Neural crest cell (in vitro differentiated cells): ENCODE measurements at places on chromosomes 12 and 14.
A peak's percentile ranks its signal among the peaks of the same experiment; 100 is the strongest.

DNA sequence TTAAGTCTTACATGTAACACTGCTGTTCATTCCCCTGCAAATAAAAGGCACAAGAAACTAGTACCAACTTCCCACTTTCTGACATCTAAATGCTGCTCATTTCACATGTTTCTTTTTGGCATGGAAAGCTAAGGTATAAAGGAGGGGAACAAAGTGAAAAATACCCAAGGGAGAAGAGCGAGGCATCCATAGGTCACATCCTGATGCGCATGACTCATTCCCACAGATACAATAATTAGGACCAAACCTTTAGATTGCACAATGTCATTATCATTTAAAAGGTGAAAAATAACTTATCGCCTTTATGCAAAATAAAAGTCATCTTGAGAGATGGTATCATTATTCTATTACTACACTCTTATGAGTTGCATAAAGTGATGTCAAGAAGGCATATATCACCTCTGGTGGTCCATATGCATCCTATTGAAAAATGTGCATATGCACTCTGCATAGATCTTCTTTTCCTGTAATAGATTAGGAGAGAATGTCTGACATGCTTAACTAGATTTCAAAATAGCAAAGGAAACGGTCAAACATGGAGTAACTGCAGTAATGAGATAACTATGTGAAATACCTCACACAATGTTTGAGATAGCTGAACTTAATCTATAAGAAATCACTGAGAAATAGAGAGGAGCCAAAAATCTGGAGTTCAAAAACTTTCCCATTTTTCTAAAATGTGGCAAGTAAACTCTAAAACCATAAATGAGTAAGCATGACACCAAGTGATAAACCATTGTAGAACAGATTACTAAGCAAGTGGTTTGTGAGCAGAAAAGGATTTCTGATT, 382.5 kb upstream of the TMTC1 start:
- DNase-seq: no peak

DNA sequence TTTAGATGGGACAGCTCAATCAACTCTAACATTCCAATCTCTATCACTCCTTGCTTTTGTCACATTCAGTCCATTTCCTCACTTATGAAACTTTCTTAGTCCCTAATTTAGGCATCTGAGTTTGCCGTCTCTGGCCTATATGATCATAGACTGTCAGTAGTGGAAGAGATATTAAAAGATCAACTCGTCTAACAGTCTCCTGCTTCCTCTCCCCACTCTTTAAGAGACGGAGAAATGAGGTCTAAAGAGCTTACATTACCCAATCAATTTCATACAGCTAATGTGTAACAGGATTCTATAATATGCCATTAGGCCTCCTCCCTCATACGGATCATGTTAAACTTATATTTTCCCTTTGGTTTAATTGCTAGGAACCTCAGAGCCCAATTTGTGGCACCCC, 6.5 kb upstream of the ATP23 start:
- no peak for DNase-seq

GRCh38 chr12:27779416-27779919, 565 bp upstream of the KLHL42 start:
- DNase-seq: no peak

DNA sequence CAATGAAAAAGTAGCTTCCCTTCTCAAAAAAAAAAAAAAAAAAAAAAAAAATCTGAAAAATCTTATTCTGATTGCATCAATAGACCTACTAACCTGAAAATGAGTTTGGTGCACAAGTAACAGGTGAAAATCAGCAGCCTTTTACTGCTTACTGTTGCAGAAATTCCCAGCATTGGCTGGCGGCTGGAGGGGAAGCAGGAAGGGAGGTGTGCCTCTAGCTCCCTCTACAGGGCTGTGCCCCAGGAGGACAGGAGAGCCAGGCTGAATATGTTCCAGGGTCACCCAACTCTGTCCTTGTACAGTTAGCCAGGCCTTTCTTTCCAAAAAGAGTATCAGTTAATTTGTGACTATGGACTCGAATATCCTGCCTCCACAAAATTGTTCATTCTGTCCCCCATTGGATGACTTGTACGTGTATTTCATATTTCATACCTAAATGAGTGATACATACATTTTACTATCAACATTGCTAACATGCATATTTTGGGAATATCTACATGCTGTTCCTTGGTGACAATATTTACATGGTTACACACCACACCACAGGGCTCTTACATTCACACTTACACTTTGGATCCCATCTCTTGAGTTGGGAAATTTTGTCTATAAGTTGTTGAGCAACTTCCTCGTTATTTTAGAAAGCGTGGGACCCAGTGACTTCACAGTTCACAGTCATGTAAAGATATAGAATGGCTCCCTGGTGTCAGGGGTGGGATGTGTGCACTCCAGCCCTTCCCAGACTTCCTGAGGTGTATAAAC, 124.8 kb downstream of the SAMD4A start:
- DNase-seq: peak; percentile 71

GRCh38 chr12:27334042-27334720, 1.5 kb downstream of the BMAL2 start:
- no peak for DNase-seq

DNA sequence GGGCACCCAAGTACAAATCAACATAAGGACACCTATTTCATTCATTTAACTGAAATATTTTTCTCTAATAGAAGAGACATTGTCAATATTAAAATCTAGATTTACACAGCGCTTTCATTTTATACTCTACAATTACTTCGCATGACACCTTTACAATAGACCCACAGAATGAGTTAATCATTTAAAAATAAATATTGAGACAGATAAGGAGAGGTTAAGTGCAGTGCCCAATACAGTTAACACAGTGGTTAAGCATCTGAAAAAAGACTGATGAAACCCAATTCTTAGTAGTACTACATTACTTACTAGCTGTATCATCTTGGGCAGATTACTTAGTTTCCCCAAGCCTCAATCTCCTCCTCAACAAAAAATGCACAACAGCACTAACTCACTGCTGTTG, 116.2 kb downstream of the DENND5B start:
- no peak for DNase-seq

DNA sequence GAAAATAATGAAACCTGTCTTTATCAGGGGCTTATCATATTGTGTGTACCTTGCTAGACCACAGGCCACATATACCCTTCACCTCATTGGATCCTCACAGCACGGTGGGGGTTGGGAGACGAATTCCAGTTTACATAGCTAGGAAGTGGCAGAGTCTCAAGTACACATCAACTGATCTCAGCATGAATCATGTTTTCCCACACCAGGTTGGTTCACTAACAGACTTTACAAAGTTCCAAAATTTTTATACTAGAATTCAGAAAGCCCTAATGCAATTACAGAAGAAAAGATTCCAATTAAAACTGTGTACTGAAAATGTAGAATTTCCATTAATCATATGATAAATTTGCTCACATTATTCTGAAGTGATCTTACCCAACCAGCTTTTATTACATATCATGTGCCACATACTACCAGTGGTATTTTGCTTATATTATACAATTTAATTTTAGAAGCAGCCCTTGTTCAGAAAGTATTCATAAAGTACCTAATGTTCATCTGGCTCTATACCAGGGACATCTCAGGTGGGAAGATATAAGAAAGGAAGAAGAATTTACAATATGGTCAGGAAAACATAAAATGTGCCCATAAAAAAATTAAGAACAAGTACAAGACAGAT, 196.2 kb downstream of the ITPR2 start:
- DNase-seq: no peak

GRCh38 chr12:14157088-14157747, 175.8 kb upstream of the GRIN2B start:
- DNase-seq: no peak

DNA sequence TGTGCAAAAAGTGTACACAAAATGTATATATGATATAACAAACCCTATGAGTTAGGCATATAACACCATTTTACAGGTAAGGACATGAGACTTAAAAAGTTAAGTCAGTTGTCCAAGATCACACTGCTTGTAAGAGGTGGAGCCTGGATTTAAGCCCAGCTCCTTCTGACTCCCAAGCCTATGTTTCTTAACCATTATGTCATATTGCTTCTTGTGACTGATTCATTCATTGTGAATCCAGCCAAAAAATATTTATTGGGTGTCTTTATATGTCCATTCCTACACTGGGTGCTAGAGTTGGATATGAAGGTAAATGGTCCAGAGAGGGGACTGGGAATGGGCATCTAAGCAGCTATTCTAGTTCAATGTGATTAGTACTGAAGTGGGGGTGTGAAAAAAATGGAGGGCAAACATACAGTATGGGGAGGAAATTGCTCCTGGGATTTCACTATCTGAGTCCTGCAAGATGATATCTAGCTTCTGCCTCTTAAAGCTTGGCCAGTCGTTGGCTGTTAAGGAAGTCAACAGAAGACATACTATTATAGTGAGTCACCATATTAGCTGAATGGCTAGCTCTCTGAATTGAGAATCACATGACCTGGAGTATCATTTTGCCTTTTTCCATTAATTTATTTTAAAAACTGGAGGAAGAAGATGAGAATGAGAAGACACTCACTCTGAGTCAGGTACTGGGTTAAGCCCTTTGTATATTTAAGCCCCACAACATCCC, 28.8 kb downstream of the PAX9 start:
- no peak for DNase-seq

GRCh38 chr12:76455582-76456345, 103.8 kb downstream of the OSBPL8 start:
- DNase-seq: no peak

DNA sequence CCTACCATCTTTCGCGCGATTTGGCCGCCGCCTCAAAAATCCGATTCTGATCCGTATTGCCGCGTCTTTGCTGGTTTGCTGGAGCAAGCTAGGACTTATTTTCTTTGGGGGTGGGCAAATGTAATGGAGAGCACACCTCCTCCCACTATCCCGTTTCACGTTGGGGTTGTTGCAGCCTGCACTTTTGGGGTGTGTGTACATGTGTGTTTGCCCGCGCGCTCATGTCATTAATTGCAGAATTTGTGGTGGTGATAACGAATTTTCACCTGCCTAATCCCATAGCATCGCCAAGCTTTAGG, 657 bp downstream of the METAP2 start:
- no peak for DNase-seq

DNA sequence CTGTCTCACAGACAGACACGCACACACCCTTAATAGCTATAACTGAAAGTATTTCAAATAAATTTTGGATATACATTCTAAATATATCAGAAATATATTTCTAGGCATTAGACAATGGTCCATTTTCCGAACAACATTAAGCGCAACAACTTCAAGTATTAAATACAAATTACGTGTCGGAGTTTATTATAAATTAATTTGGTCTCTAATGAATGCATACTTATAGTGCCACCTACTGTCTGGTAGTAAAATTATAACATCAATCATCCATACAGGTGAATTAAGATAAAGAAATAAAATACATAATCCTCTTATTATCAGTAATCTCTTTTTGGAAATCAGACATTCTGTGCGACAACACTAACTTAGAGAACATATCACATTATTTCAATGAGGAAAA, 27.2 kb upstream of the CMAS start:
- DNase-seq: no peak
